ENCODE measurements at places on chromosomes 5 and 9. TPM values are rescaled to one million over a fixed set of nuclear protein-coding genes. Genes with fewer than 3 reads are reported as not detected.

Gene KCNV2
- not detected for total RNA-seq

Gene ARHGEF28
- 29.9 TPM for total RNA-seq

Gene ASS1
- total RNA-seq: 166 TPM

Gene NIM1K
- 0.26 TPM for total RNA-seq

DNA sequence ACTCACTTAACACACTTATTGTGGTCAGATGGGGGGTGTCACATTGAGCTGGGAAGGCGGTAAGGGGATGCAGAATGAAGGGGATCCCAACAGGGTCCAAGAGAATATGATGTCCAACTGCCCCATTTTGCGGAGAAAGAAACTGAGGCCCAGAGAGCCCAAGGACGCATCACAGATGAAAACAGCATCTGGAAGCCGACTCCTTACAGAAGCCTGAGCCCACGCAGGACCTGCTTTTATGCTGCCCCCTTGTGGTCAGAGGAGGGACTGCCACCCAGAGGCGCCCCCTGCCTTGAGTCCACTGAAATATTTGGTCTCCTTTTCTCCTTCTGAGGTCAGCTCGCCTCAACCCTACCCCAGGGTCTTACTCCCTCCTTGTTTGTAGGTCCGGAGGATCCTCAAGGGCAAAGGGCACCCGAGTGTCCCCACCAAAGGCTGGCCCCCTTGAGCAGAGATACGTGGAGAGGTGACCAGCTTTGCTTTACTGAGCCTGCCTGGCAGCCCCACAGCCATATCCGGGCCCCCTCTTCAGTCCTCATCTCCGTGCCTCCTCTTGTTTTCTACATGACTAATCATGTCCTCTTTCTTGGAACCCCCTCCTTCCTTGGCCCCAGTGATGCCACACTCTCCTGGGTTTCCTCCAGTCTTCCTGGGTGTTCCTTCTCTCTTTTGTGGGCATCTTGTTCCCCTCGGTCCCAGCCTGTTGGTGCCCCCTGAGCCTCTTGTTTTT is 30.0 kb upstream of the TTLL11 start:
- DNase-seq: peak; percentile 64

- DNase-seq: no peak
These were observed 71.3 kb downstream of the PTPN3 start for GRCh38 chr9:109426626-109427402.

- DNase-seq: no peak
These were observed 22.2 kb upstream of the CFAP157 start for GRCh38 chr9:127684576-127684975.

DNA sequence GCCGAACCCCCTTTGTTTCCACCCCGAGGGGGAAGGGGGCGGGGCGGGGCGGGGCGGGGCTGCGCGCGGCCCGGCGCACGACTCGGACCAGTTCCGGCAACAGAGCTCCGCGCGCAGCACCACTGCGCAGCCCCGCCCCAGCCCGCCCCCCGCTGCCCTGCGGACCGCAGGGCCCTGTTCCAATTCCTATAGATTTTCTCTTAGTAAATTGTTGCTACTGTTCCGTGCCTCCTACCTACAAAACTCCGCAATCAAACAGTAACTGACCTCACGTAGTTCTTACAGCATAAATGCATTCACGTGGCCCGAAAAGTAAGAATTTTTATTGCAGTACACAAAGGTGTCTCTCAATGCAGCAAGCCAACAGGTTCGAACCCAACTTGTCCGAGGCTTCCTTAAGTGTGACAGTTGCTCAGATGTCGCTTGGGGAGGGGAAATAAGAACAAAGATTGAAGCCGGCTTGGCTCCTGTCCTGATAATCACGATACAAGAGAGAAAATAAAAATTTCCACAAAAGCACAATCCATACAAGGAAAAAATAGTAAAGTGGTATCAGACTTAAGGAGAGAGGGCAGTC is 1.2 kb upstream of the RNF38 start:
- DNase-seq: no peak

DNA sequence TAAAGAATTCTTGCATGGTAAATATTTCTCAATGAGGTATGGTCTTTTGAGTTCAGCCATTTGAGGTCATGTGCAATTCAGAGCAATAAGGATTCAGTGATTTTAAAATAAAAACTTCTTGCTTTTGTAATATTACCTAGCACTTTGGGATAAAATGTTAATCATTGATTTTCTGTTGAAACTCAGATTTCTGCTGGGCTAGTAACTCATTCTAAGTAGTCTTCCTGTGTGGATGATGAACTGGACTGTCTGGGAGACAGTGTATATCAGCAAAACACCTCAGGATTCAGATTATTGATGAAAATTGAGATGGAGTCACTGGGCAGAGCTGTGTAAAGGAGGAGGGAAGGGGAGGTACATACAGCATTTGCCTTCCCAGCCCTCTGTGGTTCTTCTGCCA is 10.8 kb upstream of the PSAT1 start:
- DNase-seq: no peak

- no peak for DNase-seq
These were observed 76.9 kb downstream of the GHR start for GRCh38 chr5:42500003-42500599.

Data from mucosa of gallbladder (tissue), 1 donor.